ENCODE measurements at places on chromosomes 7 and 10. TPM values are rescaled to one million over a fixed set of nuclear protein-coding genes. Genes with fewer than 3 reads are reported as not detected.

GRCh38 chr10:18140957-18141845, 977 bp downstream of the CACNB2 start:
- peak; percentile 17 for DNase-seq

- no peak for DNase-seq
Measured at GRCh38 chr10:4033341-4033896, 248.4 kb upstream of the KLF6 start.

MLXIPL gene
- not detected for total RNA-seq

DEPP1 gene
- total RNA-seq: 25.0 TPM

DNA sequence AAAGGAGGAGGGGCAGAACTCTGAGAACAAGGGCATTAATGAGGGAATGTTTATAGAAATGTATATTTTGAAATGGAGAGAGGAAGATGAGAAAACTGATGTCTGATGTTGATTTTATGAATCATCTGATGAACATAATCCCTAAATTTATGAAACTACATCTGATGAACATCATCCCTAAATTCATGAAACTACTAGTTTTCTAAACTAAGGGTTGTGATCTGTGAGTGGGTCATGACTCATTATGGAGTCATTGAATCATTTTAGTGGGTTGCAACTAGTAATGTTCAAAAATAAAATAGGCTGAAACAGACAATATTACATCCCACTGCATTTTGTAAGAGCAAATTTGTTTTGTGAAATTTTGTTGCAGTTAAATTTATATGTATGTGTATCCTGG, 442.6 kb upstream of the TEX47 start:
- DNase-seq: no peak

DNA sequence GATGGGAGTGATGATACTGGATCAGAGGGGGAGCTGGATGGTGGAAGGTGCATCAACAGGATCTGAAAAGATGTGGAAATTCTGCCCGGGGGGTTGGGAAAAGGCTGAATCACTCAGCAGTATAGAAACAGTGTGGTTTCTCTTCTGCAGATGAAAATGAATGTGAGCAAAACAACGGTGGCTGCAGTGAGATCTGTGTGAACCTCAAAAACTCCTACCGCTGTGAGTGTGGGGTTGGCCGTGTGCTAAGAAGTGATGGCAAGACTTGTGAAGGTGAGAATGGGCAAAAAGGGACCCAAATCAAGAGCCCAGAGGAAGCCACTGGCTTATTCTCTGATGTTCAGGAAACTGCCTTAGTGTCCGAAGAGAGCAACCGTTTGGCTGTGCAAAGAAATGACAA, 12.9 kb downstream of the OIT3 start:
- peak; percentile 7 for DNase-seq

- DNase-seq: no peak
Measured at GRCh38 chr10:47192273-47192672, 107.7 kb upstream of the GDF10 start.

PLXNA4 gene
- total RNA-seq: under 0.01 TPM

DNA sequence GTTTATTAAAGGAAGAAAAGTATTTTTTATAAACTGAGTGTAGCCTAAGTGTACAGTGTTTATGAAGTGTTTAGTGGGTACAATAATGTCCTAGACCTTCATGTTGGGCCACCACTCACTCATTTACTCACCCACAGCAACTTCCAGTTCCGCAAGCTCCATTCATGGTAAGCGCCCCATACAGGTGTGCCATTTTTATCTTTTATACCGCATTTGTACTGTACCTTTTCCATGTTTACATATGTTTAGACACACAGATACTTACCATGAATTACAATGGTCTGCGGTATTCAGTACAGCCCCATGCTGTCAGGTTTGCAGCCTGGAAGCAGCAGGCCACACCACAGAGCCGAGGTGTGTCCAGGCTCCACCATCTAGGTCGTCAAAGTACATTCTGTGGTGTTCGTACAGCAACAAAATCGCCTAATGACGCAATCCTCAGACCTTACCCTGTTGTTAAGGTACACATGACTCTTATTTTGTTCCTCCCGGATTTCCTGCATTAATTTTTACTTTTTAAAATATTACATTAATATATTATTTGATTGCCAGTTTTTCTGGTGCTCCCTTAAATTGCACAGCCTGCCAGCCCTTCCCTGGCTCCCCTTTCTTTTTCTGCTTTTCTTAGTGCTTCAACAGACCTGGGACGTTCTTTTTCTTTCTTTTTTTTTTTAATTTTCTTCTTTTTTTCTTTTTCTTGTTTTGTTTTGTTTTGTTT, 881 bp upstream of the SSBP1 start:
- DNase-seq: peak; percentile 43

DNA sequence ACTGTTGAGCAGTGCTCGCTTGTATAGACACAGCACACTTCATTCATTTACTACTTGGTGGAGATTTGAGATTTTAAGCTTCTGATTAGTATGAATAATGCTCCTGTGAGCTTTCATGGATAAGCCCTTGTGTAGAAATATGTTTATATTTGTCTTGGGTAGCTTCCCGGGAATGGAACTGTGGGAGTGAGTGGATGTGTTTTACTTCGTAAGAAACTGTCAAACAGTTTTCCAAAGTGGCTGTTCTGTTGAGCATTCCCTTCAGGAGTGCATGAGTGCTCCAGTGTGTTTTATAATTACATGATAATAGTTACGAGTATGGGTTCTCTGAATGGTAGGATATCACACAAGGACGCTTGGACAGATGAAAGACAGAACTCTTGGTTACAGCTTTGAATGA, 49.4 kb downstream of the VWC2 start:
- no peak for DNase-seq

- no peak for DNase-seq
Measured at GRCh38 chr10:106942035-106942662, 222.4 kb downstream of the SORCS1 start.

Measured in mammary epithelial cell (primary cell).